ENCODE measurements at places on chromosomes 6 and 20. TPM values are rescaled to one million over a fixed set of nuclear protein-coding genes. Genes with fewer than 3 reads are reported as not detected.

Gene IP6K3
- 0.08 TPM for polyA plus RNA-seq

Gene PDYN
- not detected for polyA plus RNA-seq

Gene PTK6
- polyA plus RNA-seq, result 0.06 TPM

Gene TREM1
- not detected for polyA plus RNA-seq

Gene NEURL2
- 2.1 TPM for polyA plus RNA-seq

Gene KIF6
- 0.87 TPM for polyA plus RNA-seq

Gene HCRTR2
- polyA plus RNA-seq, result not detected

Gene DEF6
- 1.3 TPM for polyA plus RNA-seq

Gene BPIFB4
- not detected for polyA plus RNA-seq

Gene DPPA5
- polyA plus RNA-seq, result not detected

Gene GLP1R
- polyA plus RNA-seq, result not detected

Gene C6orf58
- not detected for polyA plus RNA-seq

Gene GCNT2
- polyA plus RNA-seq, result 0.06 TPM

Measured in GM23248 (cell line).